ENCODE measurements at places on chromosomes 11 and 22.

- DNase-seq, result no peak
Observed at GRCh38 chr22:27911330-27911729, 7.7 kb downstream of the PITPNB start.

DNA sequence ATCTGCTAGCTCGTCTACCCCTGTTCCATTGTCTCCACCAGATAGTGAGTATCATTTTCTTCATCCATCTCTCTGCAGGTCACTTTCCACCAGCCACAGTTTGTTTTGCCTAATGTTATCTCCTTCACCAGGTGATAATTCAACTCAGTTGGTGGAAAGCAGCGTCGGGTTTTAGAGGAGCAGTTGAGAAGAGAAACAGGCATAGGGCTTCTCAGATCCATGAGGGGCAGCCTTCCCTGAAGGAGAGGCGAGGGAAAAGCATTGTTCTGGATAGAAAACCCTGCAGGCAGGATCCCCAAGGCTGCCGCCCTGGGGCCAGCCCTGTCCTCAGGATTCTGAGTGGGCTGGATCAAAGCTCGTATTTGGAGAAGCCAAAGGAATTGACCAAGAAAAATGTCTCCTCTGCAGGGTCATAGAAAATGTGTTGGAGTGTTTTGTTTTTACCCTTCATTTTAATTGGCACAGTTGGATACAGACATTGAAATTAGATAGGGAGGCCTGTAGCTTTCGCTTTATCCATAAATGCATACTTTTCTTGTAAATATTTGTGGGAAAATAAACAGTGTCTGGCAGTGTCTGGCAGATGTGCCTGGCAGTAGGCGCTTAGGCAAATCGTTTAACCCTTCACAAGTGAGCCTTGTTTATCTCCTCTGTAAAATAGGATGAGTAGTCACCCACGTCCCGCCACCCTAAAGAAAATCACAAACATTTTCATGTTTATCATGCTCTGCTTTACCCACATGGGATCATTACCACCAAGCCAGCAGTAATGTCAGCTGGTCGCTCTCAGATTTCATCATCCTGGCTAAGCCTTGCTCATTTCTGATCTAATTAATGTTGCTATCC is 73.4 kb upstream of the TTC12 start:
- no peak for DNase-seq

DNA sequence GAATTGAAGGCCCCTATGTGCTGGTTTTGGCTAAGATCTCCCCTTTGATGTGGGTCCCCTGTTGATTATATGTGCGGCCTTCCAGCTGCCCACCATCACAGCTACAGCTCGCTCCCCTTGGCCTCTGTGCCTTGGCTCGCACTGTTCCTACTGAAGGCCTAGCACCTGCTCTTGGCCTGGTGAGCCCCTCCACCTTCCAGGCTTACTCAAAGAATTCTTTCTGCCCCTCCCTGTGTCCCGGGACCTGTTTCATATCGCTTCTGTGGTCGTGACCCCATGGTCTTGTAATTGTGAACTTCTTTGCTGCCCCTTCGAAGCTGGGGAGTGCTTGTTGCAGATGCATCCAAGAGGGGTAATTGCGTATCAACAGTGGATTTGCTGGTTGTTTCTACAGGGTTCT is 12.5 kb downstream of the PEX26 start:
- DNase-seq, result no peak

- DNase-seq, result no peak
Observed at GRCh38 chr22:42412744-42413333, 19.4 kb downstream of the NFAM1 start.

DNA sequence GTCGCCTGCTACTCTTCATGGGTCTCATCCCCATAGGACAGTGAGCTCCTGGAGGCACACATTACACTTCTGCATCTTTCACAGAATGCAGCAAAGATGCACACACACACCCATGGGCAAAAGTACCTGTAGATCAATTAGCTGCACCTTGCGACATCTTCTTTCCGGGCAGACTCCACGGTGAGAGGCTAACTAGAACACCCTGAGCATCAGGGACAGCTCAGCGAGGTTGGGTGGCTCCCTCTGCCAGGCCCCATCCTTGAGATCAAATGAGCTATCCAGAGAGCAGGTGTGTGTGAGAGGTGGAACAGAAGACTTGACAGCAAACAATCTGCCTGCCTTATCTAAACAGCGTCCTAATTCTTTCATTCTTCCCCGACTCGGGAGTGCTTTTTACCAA is 96.1 kb upstream of the BID start:
- no peak for DNase-seq

DNA sequence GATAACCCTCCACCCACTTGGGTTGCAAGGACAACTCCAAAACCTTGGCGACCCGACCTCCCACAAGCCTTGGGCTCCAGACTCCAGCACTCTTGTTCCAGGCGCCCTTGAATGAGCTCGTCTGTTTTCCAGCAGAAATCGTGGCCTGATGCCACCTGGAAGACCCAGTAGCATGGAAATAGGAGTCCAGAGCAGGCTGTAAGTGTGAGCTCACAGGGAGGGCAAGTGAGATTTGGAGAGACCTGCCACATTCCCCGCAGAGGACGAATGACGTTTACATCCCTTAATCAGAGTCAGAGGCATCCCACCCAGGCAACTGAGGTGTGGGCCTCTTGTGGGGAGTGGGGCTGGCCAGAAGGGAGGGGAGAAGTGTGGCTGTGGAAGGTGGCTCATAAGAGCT is 71.9 kb downstream of the LDLRAD3 start:
- no peak for DNase-seq

GRCh38 chr11:96211436-96211835 is 131.6 kb downstream of the MAML2 start:
- DNase-seq, result no peak

DNA sequence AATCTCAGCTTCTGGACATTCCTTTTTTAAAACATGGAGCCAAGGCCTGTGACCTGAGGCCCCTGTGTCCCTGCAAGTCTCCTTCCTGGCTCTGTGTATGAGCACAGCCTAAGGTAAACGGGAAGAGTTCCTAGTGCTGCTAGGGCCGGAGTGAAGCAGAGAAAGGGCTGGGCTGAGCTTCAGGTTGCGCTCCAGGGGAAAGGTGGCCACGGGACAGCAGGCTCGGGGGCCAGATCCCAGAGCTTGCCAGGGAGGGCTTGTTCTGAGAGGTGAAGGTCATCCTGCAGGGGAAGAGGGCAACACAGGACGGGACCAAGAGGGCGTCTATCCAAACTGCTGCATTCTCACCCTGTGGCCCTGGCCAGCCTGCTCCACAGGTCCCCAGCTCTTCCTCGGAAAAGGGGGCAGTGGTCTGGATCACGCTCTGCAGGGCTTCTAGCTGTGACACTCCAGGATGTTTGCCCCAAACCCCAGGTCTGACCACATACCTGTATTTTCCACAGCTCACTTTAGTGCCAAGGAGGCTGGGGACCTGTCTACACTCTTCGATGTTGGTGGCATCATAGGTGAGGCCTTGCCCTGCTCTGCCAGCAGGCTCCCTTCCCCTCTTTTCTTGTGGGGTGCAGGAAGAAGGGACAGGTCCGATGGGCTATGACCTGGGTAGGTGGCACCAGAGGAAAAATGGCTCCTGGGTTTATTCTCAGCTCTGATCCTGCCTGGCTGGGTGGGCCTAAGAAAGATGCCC is 20.4 kb downstream of the SLC37A2 start:
- DNase-seq, result no peak

- DNase-seq, result no peak
Observed at GRCh38 chr11:120978701-120979100, 45.2 kb upstream of the TBCEL start.

- DNase-seq, result no peak
Observed at GRCh38 chr11:126518972-126519690, 163.6 kb downstream of the ST3GAL4 start.

DNA sequence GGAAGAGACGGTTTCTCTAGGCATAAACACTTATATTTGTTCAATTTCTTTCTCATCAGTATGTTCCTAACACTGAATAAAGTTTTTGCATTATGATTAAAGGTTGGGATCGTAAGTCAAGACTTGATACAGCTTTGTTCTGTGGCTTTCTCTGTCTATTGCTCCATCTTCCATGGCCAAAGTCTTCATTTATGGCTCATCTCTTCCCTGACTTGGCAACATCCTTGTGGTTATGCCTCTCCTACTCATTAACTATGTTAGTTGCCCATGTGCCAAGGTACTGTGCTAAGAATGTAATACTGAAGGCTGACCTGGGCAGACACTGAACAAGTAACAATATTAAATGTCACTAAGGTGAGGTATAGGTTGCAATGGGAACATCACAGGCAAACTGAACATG is 1.6 kb upstream of the ACCSL start:
- no peak for DNase-seq

- no peak for DNase-seq
Observed at GRCh38 chr11:119044708-119045107, 12.3 kb downstream of the HYOU1 start.

- DNase-seq, result no peak
Observed at GRCh38 chr11:72634016-72634415, 40.2 kb downstream of the PDE2A start.

DNA sequence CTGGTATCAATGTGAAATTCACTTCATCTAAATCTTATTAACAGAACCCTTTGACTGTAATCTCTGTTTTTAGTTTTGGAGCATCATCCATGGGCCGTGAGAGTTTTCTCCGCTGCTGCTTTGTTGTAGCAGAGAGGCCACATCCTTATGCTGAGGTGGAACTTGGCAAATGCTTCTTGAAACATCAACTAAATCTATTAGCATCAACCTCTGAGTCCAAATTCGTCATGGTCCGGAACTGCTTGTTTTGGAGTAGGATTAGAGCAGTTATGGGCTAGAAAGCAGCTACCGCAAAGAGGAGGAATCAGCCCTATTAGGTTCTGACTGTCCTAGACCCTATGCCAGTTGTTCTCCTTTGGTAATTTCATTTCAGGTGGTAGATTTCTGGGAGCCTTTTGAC is 117.7 kb downstream of the PGR start:
- DNase-seq, result no peak

- DNase-seq, result no peak
Observed at GRCh38 chr11:120211522-120212258, 858 bp downstream of the OAF start.

- no peak for DNase-seq
Observed at GRCh38 chr11:15236559-15236958, 121.8 kb downstream of the INSC start.

- no peak for DNase-seq
Observed at GRCh38 chr22:44668886-44669521, 33.0 kb upstream of the PRR5 start.

GRCh38 chr11:13762718-13763117 is 94.2 kb downstream of the FAR1 start:
- DNase-seq, result no peak

DNA sequence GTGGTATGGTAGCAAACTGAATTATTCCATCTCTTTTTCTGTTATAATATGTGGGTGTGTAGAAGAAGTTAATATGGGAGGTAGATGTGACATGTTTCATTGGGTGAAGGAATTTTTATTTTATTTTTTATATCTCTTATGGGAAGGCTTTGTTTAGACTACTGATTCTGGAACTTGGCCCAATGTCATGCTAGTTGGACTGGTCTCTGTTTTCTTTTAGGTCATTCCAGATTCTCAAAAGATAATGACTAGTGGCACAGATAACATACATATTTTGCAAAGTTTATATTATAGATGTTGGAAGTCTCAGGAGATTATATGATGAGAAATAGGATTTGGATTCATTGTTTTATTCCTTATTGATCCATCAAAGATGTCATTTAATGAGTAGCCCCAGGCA is 1.3 kb upstream of the OOSP3 start:
- no peak for DNase-seq
